Stimulated activated naive CD8-positive, alpha-beta T cell treated with anti-CD3 and anti-CD28 coated beads, Interleukin-15, amount 100 ng/mL, for 72 hours (primary cell): ENCODE measurements at places on chromosomes 6 and 20.
A peak's percentile ranks its signal among the peaks of the same experiment; 100 is the strongest.

GRCh38 chr6:76275746-76276145, 203.3 kb upstream of the IMPG1 start:
- DNase-seq: no peak

DNA sequence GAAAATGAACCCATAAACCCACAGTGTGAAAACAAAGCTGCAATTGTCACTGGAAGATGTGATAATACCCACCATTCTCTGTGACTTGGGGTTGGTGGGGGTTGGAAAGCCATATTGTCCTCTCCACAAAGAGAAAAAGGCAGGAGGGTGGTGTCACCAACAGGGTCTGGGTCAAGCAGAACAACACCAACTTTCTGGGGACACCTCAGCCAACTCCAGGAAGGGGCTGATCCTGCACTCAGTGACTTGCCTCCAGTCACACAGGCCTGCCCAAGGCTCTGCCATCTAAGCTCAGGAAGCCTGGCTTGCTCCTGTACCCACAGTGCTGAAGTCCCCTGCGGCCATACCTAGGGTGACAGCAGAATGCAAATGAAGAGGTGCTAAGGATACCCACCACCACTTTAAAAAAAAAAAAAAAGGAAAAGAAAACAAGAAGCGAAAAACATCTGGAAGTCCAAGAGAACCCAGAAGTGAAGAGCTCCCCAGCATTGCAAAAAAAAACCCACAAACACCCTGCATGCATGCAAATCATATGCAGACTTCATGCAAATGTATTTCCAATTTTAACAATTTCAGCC, 110.6 kb downstream of the PREX1 start:
- peak; percentile 19 for DNase-seq

DNA sequence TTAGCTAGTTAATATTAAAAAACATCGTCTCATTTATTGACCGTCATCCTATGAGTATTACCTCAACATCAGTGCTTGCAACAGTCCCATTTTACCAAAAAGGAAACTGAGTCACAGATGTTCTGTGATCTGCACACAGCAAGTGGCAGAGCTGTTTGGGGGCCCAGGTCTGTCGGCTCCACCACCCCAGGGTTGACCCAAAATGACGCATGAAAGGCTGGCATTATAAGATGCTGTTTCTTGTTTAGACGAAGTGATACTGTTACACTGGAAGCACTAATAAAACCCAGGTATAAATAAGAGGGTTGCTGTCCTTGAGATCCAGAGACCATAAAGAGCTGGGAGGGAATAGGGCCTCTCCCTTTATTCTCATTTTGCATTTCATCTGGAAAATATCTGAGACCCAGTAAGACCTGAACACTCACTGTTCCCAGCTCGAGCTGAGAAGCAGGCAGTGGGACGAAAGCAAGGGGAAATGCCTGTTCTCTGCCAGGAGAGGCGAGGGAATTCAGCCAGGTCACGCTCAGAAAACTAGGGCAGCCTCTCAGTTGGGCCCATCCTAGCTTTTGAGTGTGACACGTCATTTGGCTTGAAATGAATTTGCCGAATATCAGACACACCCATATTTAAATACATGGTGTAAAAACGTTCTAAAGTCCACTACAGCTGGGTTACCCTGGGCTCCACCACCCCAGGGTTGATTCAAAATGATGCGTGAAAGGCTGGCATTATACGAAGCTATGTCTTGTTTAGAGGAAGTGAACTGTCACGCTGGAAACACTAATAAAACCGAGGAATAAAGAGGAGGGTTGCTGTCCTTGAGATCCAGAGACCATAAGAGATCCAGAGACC, 1.4 kb upstream of the MICAL1 start:
- DNase-seq: no peak

GRCh38 chr20:4233520-4233919, 218.2 kb upstream of the RNF24 start:
- DNase-seq: no peak

- no peak for DNase-seq
Observed at GRCh38 chr6:4664117-4664626, 112.0 kb upstream of the CDYL start.

- no peak for DNase-seq
Observed at GRCh38 chr6:48765352-48765961, 654.5 kb upstream of the PTCHD4 start.

DNA sequence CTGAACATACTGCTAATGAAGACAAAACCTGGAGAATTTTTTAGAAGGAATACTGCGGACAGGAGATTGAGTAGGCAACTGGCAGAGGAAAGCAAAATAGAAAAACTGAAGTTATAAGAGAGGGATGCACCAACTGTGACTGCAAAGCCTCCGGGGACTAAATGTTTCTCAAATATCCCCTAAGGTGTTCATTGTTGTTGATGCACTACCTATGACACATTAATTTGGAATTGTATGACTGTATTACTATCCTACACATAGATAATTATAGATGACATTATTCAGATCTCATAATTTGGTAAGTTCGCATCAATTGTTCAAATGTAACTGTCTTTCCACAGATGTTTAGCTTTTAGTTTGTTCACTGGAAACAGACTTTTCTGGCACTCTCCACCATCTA, 341.1 kb downstream of the MMUT start:
- DNase-seq: no peak

DNA sequence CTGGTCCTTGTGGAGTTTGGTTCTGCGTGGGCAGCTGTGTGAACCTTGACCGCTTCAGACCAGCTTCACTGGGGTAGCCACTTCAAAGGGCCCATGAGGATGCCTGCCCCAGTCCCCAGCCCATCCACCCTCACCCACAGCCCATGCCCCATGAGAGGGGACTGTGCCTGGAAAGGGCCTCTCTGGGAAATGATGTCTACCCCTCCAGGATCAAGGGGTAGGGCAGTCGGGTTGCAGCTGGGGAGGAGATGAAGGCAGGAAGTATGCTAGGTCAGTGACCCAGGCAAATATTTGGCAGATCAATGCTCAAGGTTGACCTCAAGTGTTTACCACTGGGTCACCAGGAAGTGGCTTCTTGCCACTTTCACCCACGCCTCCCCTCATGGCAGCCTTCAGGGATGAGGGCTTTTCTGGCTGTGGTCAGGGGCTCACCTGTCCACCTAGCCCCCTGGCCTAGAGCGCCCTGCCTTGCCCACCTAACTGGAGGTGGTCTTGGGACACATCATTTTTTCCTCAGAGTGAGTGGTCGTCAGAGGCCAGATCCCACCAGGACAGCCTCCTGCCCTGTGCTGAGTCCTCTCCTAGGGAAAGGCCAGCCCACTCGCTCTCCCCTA, 109.5 kb downstream of the SNX5 start:
- no peak for DNase-seq

DNA sequence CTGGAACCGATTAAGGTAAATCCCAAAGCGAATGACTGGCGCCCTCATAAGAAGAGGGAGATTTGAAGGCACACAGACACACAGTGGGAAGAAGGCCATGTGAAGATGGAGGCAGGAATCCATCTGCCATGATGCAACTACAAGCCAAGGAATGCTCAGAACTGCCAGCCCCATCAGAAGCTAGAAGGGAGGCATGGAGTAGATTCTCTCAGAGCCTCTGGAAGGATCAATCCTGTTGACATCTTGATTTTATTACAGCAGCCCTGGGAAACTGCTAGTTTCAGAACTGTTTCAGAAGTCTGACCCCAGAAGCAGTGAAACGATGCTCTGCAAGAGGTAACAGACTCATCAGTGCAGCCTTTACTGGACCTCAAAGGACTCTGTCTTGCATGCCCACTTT, 103.5 kb upstream of the GPR6 start:
- no peak for DNase-seq

DNA sequence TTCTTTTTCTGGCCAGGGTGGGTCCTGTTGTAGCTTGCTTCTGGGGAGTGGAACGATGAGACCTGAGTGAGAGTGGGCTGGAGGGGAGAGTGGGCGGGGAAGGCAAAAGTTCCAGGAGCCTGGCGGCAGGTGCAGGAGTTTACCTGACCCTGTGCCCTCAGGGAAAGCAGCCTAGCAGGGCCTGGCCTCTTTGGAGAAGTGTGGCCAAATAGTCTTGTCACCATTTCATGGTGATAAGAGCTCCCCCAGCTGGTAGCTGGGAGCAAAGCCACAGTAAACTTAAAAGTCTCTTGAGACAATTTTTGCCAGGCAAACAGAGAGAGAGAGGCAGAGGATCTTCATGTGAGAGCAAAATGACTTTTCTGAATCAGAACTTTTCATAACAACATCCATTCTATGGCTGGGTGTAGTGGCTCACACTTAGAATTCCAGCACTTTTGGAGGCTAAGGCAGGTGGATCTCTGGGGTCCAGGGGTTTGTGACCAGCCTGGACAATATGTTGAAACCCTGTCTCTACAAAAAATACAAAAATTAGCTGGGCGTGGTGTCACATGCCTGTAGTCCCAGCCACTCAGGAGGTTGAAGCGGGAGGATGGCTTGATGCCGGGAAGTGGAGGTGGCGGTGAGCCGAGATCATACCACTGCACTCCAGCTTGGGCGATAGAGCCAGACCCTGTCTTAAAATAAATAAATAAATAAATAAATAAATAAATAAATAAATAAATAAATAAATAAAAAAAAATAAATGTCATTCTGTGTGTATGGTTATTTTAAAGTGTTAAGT, 161.8 kb upstream of the SCGN start:
- DNase-seq: peak; percentile 66

DNA sequence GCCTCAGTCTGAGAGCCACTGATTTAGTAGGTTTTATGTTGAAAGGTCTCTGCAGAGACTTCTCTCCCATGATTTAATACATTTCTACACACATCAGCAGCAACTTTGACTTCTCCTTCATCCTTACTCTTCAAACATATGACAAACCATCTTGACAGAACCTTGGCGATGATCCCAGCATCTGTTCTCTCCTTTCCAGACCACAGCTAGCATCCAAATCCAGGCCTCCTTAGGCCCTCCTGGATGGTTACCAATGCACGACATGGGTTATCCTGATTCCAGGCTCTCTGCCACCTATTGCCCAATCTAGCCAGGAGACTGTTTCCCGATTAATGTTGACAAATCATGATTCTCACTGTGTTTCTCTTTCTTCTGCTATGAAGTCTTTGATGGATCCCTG, 16.8 kb downstream of the LAMA4 start:
- no peak for DNase-seq

- peak; percentile 55 for DNase-seq
Observed at GRCh38 chr6:89999154-89999553, 104.9 kb downstream of the GJA10 start.

DNA sequence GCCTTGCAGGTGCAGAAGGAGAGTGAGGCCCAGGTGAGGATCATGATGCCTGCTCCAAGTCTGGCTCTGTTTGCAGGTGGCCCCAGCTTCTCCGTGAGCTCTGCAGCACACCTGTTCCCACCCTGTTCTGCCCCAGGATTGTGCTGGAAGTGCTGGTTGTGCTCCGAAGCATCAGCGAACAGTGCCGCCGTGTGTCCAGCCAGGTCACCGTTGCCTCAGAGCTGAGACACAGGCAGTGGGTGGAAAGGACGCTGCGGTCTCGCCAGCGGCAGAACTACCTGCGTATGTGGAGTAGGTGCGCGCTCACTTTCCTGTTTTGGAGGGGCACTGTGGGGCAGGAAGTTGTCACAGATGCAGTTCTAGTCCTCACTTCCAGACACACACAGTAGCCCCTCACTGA, 25.0 kb downstream of the ERMARD start:
- no peak for DNase-seq

DNA sequence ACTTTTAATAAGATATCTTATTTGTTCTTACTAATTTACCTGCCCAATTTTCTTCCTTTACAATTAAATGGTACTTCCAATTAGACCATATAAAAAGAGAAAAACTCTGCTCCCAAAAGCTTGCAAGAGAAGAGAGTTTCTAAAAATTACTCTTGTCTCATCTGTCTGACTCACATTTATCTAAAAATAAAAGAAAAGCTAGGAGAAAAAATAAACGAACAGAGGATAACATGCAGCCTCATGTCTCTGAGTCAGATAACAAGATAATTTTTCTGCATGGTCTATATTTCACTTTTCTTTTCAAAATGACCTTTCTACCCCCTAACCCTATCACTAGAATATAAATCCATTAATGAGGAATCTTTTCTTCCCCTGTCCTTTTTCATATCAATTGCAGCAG, 127.2 kb upstream of the TCF21 start:
- no peak for DNase-seq

DNA sequence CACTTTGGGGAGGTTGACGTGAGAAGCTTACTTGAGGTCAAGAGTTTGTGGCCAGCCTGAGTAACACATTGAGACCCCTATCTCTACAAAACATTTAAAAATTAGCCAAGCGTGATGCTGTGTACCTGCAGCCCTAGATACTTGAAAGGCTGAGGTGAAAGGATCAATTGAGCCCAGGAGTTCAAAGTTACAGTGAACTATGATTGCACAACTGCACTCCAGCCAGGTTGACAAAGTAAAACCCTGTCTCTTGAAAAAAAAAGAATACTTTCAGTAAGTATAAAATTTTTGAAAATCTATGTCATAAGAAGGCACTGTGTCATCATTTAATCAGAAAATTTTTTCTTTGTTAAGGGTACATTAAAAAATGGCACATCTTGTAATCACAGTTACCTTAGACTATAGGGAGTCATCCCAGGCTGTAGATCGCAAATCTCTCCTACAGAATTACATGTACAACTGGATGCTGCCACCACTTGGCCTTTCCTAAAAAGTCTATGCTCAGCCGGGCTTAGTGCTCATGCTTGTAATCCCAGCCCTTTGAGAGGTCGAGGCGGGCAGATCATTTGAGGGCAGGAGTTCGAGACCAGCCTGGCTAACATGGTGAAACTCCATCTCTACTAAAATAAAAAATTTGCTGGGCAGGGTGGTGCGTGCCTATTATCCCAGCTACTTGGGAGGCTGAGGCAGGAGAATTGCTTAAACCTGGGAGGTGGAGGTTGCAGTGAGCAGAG, 17.0 kb upstream of the MRS2 start:
- DNase-seq: no peak

DNA sequence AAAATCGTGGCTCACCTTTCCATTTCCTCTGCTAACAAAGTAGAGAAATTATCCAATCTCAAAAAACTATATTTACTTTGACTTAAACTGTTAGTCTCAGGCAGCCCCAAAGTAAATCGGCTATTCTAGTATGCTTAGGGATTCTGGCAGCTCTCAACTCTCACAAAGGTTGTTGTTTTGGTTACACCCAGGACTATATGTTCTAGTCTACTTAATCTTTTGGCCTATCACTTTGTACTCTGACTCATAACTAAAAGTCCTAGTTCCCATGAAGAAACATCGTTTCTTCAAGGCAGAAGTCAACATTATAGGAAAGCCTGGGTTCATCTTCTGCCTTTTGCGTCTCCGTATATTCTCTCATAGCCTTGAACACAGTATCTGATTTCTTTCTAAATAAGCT, 42.3 kb downstream of the MYLK4 start:
- no peak for DNase-seq

DNA sequence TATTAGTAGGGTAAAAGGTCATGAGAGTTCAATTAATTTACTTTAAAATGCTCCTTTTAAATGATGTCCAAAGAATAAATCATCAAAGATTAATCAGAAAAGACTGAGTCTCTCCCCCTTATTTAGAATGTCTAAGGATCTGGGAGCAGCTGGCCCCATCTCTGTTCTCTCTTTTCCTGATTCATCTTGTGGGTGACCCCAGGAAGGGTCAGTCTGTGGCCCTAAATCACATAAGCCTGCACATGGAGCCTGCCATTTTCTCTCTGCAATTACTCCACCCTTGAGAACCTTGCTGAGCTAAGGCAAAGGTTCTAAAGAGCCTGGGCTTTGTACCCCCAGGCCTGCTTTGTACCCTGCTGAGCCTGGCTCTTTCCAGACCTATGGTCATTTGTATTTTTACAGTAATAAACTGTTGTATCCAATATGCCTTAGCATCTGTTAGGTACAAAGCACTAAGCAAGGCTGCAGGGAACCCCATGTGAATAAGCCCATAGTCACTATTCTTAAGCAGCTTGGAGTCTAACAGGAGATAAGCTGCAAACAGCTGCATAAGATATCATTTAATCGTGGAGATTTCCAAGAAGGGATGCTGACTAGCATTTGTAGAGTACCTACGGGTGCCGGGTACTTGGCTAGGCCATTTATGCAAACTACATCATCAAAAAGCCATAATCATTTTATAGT, 431.0 kb upstream of the MARCKS start:
- no peak for DNase-seq
